T-cell (primary cell): ENCODE measurements at places on chromosomes 2 and 18.

- no peaks in the 10 kb centered on the region for H3K4me1 ChIP-seq
- H3K36me3 ChIP-seq: no peaks in the 10 kb centered on the region
- H3K4me3 ChIP-seq: no peak overlapping the region
- no peaks in the 10 kb centered on the region for H3K27me3 ChIP-seq
- H3K27ac ChIP-seq: no peak overlapping the region
Observed at GRCh38 chr2:196329959-196330358, 158.6 kb upstream of the STK17B start.

GRCh38 chr18:12242658-12243260 lies 11.4 kb upstream of the CIDEA start:
- H3K36me3 ChIP-seq: no peaks in the 10 kb centered on the region
- no peak overlapping the region for H3K27ac ChIP-seq
- H3K4me1 ChIP-seq: no peaks in the 10 kb centered on the region
- DNase-seq: no peak
- H3K4me3 ChIP-seq: no peak overlapping the region
- H3K27me3 ChIP-seq: no peaks in the 10 kb centered on the region

DNA sequence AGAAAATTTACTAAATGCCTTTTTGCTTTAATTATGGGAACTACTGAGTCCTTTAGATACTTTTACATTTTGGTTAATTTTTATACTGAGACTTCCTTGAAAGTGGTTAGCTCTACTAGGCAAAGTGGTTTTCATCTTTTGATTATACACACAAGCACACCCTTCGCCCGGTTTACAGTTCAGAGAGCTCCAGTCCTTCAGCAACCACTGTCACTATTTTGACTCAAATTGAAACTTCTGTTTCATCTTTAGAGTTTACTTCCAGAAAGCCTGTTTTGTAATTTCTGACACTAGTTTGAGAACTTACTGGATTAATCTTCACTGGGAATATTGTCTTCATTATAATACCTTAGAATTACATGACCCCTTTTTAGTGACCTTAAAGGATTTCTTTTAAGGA lies 140.3 kb upstream of the FOSL2 start:
- peak overlapping the region; percentile 59 for H3K27ac ChIP-seq
- H3K36me3 ChIP-seq: no peaks in the 10 kb centered on the region
- DNase-seq: no peak
- H3K4me1 ChIP-seq: peaks cover 14% of the 10 kb centered on the region

- H3K4me3 ChIP-seq: no peak overlapping the region
- H3K27ac ChIP-seq: no peak overlapping the region
- DNase-seq: no peak
- H3K4me1 ChIP-seq: no peaks in the 10 kb centered on the region
- no peaks in the 10 kb centered on the region for H3K27me3 ChIP-seq
Observed at GRCh38 chr18:63553081-63553480, 10.9 kb downstream of the SERPINB12 start.

DNA sequence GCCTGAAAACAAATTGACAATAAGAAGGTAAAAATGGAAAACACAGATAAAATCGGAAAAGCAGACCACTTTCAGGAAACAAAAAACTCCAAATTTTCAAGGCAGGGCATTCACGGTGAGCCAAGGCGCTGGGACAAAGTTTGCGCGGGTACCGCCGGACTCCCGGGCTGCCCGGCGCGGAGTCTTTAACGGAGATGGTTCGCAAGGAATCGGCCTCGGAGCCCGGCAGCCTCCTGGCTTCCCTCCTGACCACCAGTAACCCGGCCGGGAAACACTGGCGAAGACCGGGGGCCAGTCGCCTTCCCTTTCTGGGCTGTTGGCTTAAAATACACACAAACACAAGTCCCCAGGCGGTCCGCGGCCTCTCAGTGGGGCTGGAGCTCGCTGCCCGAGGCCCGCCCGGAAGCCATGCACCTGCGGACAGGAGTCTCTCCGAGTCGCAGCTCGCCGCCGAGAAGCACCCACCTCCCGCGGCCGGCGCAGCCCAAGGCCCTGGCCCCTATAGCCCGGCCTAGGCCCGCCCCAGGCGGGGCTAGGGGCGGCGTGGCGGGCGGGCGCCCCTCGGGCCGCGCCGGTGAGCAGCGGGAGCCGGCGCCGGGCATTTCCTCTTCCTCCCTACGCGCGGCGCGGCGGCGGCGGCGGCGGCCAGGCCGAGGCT lies 622 bp upstream of the KCMF1 start:
- peak overlapping the region; percentile 90 for H3K27ac ChIP-seq
- peak overlapping the region; percentile 99 for H3K4me3 ChIP-seq
- no peaks in the 10 kb centered on the region for H3K27me3 ChIP-seq
- H3K4me1 ChIP-seq: peaks cover 33% of the 10 kb centered on the region
- peak; percentile 28 for DNase-seq

DNA sequence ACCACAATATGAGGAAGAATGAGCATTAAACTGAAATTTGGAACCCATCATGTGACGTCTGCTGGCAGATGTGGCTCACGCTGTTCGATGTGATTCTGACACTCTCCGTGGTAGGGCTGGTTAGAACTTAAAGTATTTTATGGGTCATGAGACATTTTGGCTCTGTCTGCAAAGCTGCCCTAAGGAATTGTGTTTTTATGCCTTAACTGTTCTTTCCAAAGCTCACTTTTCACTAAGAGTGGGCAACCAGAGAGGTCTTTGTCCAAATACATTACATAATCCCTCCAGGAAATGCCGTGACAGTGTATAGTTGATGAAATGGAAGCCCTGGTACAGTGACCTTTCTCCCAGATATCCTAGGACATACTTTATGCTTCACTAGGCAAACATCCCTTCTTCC lies 119.1 kb downstream of the AQP4 start:
- H3K36me3 ChIP-seq: no peaks in the 10 kb centered on the region
- H3K27me3 ChIP-seq: peaks cover 3% of the 10 kb centered on the region
- DNase-seq: no peak
- H3K4me1 ChIP-seq: no peaks in the 10 kb centered on the region
- H3K4me3 ChIP-seq: no peak overlapping the region
- H3K27ac ChIP-seq: no peak overlapping the region

- no peak for DNase-seq
- H3K36me3 ChIP-seq: no peaks in the 10 kb centered on the region
- H3K27ac ChIP-seq: no peak overlapping the region
- H3K4me1 ChIP-seq: peaks cover 7% of the 10 kb centered on the region
Observed at GRCh38 chr2:217714287-217714751, 288.5 kb downstream of the TNS1 start.
